ENCODE measurements at places on chromosomes 13 and 19.

- DNase-seq: no peak
These were observed 451.7 kb downstream of the PCDH9 start for GRCh38 chr13:66778461-66778860.

- DNase-seq: no peak
These were observed 32.2 kb downstream of the MRPL57 start for GRCh38 chr13:21208652-21209154.

DNA sequence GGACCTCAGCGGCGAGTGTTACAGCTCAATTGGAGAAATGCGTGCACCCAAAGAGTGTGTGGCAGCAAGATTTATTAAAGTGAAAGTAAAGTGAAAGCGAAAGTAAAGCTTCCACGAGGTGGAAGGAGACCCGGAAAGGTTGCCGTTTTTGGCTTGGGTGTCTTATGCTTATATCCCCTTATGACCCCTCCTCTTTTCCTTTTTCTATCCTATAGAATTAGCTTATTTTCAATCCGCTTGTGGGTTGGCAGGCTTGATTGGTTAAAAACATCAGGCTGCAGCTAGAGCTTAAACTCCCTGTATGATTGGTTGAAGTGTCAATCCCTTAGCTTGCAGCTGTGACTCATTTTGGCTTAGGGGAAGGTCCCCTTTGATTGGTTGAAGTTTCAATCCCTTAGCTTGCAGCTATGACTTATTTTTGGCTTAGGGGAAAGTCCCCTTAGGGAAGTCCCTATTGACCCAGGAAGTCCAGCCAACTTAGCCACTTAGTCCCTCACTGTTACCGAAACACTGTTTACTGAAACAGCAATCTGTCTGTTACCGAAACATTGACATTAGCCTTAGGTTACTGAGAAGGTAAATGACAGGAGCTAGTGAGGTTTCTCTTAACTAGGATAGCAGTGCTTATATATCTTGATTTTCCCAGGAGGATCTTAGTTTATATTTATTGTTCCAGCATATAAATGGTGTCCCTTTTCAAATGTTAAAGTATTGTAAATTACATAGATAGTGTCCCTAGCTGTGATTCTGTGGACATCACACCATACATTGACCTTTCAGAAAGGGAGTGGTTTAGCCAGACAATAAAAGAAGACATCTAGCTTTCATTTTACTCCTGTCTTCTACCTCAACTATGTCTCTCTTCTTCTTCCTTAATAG, 575.8 kb downstream of the DACH1 start:
- peak; percentile 13 for DNase-seq

DNA sequence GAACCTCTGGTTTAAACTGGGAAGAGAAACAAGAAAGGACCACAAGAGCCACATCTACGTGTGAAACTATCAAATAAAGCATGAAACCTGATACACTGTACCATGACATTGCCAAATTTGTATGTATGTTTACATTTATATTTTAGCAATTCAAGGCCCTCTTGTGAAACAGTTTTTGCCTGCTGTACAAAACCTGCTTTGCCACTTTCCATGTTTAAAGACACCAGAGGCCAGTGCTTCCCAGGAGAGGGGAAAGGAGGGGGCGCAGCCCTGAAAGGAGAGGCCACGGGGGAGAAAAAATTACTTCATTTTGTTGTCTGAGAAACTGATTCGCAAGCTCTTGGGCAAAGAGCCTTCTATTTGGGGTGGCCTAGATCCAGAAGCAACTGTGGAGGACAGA, 124.8 kb downstream of the DCLK1 start:
- DNase-seq: no peak

DNA sequence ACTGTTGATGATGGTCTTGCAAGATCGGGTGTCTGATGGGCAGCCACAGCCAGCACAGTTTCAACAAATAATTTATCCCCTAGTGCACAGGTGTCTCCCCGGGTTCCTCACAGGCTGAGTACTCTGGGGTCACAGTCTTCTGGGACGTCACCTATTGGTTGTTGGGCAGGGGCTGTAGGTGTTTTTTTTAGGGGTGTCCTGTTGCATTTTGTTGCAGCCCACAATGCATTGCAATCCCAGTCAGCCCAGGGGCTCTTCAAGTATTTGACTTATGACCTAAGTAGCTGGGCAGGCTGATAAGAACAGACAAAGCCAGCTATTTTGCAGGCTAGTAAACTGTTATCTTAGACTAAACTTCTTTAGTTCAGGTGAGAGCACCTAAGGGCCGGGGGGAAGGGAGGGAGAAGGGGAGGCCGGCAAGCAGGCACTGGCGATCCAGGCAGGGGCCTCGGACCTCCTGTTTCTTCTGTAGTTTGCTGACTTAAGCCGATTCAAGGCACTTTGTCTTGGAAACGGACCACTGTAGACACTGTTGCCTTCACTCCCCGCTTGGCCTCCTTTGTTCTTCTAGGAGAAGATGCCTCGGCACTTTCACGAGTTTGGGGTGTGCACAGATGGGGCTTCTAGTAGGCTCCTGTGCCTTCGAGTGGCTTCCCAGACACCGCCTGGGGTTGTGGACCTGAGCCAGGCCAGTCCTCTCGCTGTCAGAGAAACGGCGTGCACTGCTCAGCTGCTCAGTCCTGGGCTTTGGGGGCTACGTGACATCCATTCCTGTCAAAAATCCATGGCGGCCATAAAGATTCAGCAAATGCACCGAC, 33.9 kb upstream of the GRTP1 start:
- no peak for DNase-seq

DNA sequence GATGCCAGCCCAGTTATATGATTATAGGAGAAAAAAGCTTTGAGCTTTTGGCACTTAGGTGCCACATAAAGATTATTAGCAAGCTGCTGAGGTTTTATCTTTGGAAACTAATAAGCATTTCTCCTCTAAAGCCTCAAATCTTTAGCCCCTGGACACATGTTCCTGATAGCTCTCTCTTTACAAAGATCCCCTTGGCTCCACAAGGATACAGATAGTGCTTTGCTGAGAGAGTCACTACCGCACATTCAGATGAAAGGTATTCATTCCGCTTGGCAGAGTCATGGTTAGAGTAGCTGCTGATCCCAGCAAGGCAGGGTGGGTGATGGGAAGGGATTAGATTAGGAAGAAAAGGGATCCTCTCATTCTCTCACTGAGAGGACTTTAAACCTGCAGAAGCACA, 28.2 kb upstream of the PSG7 start:
- no peak for DNase-seq

- peak; percentile 82 for DNase-seq
These were observed 62.4 kb upstream of the SERP2 start for GRCh38 chr13:44311011-44311780.

DNA sequence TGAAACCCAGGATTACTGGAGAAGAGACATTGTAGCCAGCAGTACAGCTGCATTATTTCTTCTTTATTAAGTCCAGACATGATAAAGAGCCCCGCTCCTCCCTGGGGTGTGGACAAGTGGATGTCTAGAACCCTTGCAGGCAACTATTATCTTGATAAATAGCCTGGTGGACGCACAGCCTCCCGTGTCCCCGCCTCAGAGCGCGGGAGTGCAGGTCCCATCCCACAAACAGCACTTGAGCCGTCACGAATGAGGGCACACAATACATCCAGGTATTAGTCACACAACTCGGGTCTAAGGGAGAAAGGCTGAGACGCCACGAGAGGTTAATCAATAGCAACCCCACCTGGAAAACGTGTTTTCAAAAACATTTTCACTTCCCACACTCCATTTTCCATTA, 213.2 kb upstream of the SOX1 start:
- peak; percentile 98 for DNase-seq

GRCh38 chr19:49468199-49468598, 5.8 kb upstream of the FLT3LG start:
- peak; percentile 29 for DNase-seq

DNA sequence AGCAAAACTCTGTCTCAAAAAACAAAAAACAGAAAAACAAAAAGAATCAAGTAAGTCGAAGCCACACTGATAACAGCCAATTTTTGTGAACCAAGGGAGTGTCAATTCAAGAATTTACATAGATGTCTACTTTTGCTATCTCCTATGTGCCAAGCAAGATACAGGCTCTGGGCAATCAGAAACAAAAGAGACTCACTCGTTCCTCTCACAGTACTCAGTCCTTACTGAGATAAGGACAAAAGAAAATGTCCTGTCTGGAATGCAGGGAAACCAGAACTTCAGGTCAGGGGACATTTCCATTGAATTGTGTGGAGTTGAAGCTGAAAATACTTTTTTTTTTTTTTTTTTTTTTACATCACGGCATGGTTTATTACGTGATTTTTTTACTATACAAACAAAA, 53.0 kb downstream of the NLRP12 start:
- DNase-seq: no peak

DNA sequence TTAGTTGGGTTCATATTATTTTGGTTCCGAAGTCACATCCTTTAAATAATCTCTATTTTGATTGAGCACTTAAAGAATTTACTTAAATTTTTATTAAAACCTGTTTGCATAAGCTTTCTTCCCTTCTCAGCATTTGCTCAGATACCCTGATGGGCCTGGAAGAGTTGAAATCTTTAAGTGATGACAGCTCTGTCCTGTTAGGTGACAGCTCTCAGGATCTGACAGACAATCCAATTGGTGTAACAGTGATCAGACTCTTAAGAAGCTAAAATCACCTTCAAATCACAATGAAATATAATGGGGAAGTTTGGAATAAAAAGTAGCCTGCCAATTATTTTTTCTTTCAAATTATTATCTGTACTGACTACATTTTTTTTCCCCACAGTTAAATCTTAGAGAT, 284.4 kb downstream of the LMO7 start:
- DNase-seq: no peak

GRCh38 chr13:112374271-112374670, 1.9 kb upstream of the SPACA7 start:
- DNase-seq: no peak

GRCh38 chr19:30888937-30889336, 460.3 kb downstream of the TSHZ3 start:
- DNase-seq: no peak

- no peak for DNase-seq
These were observed 35.8 kb upstream of the GTF2F2 start for GRCh38 chr13:45084515-45084914.

DNA sequence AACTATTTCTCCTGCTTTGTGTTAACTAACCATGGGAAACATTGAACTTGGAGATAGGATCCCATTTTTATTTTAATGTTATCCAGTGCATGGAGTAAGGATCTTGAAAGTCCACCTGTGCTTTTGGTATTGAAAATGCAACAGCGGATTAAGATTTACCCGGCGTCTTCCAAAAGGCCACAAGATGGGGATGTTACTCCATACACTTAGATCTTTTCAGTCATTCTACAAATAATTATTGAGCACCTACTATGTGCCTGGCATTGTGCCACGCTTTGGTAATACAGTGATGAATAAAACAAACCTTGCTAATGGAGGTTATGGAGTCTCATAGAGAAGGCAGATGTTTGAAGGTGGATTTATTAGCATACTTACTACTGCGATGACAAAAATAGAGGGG, 56.9 kb downstream of the RFC3 start:
- no peak for DNase-seq

- DNase-seq: no peak
These were observed 168.1 kb upstream of the SOX21 start for GRCh38 chr13:94880463-94880862.

DNA sequence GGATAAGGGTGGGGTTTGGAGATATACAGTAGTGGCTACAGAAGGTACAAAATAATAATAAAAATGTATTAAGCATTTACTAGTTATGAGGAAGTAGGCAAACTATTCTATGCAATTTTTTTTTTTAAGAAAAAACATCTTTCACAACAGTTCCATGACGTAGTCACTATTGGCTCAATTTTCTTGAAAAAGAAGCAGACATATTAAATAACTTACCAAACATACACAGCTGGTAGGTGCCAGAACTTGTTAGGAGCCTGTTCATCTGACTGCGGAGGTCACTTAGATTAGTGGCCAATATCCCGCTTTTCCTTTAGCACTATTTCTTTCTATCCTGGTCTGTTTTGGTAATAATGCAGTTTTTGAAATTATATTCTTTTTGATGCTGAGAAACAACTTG, 593.5 kb downstream of the KCTD12 start:
- no peak for DNase-seq

DNA sequence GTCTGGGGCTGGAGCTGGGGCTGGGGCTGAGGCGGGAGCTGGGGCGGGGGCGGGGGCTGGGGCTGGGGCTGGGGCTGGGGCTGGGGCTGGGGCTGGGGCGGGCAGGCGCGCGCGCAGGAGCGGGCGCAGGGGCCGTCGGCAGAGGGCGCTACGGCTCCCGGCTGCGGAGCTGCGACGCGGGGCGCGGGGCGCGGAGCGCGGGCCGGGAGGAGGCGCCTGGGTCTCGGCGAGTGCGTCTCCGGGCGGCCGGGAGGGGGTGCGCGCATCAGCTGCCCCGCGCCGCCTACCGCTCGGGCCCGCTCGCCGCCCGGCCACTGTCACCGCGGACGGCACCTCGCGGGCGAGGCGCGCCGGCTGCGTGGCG, 422 bp upstream of the MTUS2 start:
- no peak for DNase-seq

- DNase-seq: no peak
These were observed 275.0 kb upstream of the MIR17HG start for GRCh38 chr13:91072486-91072885.

DNA sequence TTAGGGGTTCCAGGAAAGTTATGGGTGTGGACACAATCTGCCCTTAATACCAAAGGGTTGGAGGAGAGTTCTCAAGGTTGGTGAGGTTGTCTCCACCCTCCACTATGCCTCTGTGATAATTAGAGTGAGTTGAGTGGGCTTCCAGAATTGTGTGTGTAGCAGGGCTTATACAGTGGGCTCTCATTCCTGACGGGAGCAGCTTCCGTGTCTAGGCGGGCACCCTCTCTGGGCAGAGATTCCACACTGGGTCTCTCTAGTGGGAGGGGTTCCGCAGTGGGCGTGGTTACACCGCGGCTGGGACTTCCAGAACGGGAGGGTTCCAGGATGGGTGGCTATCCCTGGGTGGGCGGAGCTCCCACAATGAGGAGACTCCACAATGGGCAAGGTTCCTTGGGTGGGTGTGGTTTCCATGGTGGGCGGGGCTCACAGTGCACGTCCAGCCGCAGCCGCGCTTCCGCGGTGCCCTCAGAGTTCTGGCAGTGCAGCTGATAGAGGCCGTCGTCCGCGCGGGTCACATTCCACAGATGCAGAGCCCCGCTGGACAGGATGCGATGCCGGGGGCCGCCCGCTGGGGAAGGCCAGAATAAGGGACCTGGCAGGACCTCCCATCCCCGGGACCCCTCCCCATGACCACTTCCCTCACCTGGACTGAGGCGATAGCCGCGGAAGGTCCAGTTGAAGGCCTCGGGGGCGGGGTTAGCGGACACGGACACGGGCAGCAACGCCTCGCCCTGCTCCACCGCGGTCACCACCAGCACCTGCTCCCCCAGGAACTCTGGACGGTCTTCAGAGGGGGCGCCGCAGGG, 8.4 kb downstream of the NPHS1 start:
- no peak for DNase-seq

- DNase-seq: no peak
These were observed 8.1 kb downstream of the VSTM2B start for GRCh38 chr19:29533578-29534544.

GRCh38 chr19:9296336-9296735, 13.3 kb downstream of the ZNF699 start:
- no peak for DNase-seq
